ENCODE measurements at places on chromosomes 5 and 9.

DNA sequence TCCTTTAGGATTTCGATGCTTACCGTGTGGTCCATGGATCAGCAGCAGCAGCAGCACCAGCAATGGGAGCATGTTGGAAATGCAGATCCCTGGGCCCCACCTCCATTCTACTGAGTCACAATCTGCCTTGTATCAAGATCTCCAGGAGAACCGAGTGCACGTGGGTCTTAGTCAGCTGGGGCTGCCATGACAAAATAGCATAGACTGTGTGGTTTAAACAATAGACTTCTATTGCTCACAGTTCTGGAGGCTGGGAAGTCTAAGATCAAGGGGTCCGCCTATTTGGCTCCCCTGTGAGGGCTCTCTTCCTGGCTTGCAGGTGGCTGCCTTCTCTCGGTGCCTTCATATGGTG, 1.3 kb upstream of the PROP1 start:
- DNase-seq, result no peak

DNA sequence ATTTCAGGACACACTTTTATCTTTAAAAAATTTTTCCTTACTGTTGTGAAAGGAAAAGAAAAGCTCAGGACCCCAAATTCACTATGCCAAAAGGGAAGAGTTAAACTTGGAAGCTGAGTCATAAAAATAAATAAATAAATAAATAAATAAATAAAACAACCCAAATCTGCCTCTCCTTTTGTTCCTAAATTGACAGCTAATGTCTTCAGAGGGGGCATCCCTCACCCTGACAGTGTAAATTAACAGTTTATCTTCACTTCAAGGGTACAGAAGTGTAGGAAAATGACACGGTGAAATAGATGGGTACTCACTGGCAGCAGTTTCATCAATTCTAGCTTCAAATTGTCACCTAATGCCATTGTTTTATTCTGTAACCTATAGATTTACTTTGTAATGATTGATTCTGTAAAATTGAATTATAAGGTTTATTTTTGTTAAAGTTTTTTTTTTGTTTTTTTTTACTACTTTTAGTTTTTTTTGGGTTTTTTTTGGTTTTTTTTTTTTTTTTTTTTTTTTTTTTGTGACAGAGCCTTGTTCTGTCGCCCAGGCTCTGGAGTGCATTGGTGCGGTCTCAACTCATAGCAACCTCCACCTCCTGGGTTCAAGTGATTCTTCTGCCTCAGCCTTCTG, 18.5 kb upstream of the ANXA1 start:
- peak; percentile 28 for DNase-seq

- DNase-seq, result no peak
Observed at GRCh38 chr9:93129691-93130500, 4.2 kb downstream of the NINJ1 start.

DNA sequence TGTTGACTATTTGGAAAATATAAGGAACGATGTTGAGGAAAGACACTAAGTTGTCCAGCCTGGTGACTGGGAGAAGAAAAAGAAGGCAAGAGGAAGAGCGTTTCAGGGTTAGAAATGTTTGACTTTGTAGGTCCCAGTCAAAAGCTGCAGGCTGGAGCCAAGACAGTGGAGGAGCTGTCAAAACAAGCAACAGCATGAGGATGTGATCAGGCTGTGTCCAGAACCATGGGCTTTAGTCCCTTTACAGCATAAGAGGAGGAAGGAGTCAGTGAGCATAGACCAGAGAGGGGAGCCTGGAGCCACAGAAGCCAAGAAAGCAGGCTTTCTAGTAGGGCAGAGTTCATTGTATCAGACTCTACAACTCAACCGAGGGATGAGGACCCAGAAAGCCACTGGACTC, 658.5 kb downstream of the BNC2 start:
- DNase-seq, result no peak

- DNase-seq, result no peak
Observed at GRCh38 chr5:74261866-74262265, 378.7 kb downstream of the ENC1 start.

DNA sequence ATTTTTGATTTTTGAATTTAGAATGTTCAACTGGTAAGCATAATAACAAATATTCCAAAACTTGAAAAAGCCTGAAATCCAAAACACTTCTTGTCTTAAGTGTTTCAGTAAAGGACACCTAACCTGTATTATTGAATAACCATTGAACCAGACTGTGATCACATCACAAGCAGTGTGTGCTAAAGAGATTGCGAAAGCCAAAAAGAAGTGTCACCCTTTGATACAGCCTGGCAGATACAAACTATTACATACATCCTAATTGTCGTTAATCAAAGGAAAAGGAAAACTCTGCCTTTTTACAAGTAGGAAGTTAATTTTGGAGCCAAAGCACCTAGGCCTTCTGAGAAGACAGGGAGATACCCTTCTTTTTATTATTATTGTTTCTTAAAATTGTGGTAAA, 8.4 kb upstream of the FAM120AOS start:
- no peak for DNase-seq

DNA sequence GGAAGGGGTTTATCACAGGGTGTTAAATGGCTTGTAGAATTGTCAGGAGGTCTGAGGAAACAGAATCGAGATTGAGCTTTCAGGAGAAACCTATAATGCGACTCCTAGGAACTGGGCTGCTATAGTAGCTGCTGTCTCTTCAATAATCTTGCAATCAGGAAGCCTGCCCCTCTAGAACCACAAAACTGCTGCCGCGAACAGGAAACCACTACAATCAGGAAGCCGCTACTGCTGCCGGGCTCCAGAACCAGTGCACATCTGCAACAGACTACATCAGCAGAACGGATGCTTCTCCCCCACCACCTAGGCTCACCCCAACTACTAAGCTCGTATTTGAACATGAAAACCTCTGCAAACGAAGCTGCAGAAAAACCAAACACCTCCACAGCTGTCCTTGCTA, 31.6 kb downstream of the TNFSF8 start:
- DNase-seq, result peak; percentile 86

GRCh38 chr5:151454166-151454565, 6.8 kb downstream of the SLC36A1 start:
- no peak for DNase-seq

- DNase-seq, result peak; percentile 98
Observed at GRCh38 chr5:139403787-139404483, at the start of gene SPATA24. Gene SPATA24 (minus strand): TSS chr5:139404089. CDS start chr5:139404060, 29 bp downstream.

- no peak for DNase-seq
Observed at GRCh38 chr9:136761545-136761981, 2.8 kb downstream of the LCN15 start.

DNA sequence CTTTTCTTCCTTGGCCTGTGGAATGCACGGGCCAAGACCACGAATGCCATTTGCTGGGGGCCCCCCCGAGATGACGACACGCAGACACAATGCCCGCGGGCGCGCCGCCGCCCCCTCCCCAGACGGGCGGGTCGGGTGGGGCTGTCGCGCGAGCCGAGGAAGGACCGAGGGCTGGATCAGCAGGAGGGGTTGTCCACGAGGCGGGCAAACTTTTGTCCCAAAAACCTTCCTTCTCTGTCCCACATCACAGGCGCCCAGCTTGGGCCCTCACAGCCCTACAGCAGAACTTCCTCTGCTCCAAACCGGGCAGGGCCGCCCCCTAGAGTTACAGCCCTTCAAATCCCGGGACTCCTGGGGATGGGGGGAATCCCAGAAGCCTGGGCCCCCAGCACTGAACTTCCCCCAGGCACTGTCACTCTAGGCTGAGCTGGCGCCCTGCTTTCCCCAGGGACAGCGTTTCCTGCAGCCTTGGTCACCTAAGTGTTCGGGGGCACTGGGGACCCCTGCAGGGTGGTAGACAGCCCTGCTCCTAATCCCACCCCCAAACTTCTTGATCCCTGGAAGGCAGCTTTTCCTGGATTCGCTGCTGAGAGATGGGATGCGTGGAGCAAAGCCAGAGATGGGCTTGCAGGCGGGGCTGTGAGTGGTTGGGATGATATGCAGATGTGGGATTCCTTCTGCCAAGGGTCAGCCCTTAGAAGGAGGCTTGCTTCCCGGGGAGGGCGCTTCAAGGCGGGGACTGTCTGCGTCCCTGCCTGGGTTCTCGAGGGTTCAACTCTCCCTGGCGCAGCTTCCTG, 980 bp downstream of the COL5A1 start:
- DNase-seq, result no peak

GRCh38 chr5:395156-395920, 47.6 kb upstream of the EXOC3 start:
- no peak for DNase-seq

DNA sequence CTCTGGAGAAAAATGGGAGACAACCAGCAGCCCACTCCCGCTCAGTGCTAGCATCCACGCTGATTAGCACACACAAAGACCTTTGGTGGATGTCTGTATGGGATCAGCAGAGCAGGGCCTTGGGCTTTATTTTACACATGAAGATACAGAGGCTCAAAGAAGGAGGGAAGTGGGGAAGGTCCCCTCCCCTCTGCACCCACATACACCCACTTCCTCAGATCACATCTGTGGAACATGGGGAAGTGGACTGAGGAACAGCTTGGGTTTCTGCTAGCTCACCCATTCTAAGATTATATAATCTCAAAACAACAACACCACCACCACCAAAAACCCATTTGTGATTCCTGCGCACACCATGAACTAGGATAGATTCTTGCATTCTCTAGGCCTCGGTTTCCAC, 14.0 kb downstream of the GGTA1 start:
- no peak for DNase-seq

- no peak for DNase-seq
Observed at GRCh38 chr5:38535248-38535750, 21.1 kb downstream of the LIFR start.

Measured in CD4-positive, alpha-beta T cell treated with Interleukin-21 for 1 hour (primary cell).